A172 (cell line): ENCODE measurements at places on chromosomes 6 and 20. TPM values are rescaled to one million over a fixed set of nuclear protein-coding genes. Genes with fewer than 3 reads are reported as not detected.

- DNase-seq = no peak
Observed at GRCh38 chr20:50904067-50904570, 27.1 kb downstream of the ADNP start.

DNA sequence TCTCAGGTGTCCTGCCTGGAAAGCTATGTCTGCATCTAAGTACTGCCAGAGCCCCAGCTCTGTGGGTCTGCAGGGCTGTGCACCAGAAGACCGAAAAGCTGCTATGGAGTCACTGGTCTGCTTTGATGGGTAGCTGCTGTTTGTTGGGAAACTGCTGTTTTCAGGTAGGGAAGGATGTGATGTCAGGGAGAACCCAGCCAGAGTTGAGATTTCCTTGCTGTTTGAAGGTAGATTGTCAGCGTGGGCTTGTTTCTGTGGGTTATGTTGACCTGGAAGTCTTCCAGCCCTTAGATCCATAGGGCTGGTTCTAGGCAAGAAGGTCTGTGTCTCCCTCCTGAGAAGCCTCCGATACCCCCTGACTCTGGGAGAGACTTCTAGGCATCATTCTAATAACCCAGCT lies 12.2 kb upstream of the SHLD1 start:
- DNase-seq = no peak

GRCh38 chr6:156033598-156033997 lies 578.0 kb upstream of the NOX3 start:
- no peak for DNase-seq

The CBFA2T2 gene
- total RNA-seq = 6.7 and 10.1 TPM in 2 replicates

The PPP1R3G gene
- total RNA-seq = 0.22 and 1.5 TPM in 2 replicates

The SLC29A1 gene
- total RNA-seq = 24.7 and 26.2 TPM in 2 replicates
